ENCODE measurements at places on chromosomes 11 and 22. TPM values are rescaled to one million over a fixed set of nuclear protein-coding genes. Genes with fewer than 3 reads are reported as not detected.

RIN1 gene
- polyA plus RNA-seq = 6.9 TPM

KDELR3 gene
- 8.2 TPM for polyA plus RNA-seq

MS4A4A gene
- 155 TPM for polyA plus RNA-seq

ZFTA gene
- 4.6 TPM for polyA plus RNA-seq

MYRF gene
- 11.9 TPM for polyA plus RNA-seq

RTN4RL2 gene
- 1.8 TPM for polyA plus RNA-seq

KCNJ5 gene
- polyA plus RNA-seq = 2.0 TPM

SYT7 gene
- polyA plus RNA-seq = 10.6 TPM

PLA2G3 gene
- polyA plus RNA-seq = 5.7 TPM

MPPED2 gene
- polyA plus RNA-seq = 0.11 TPM

BAIAP2L2 gene
- polyA plus RNA-seq = 1.0 TPM

CRYBA4 gene
- polyA plus RNA-seq = 0.06 TPM

MFNG gene
- polyA plus RNA-seq = 46.7 TPM

POTEH gene
- not detected for polyA plus RNA-seq

DRD2 gene
- 0.08 TPM for polyA plus RNA-seq

BET1L gene
- 30.1 TPM for polyA plus RNA-seq

SGSM1 gene
- polyA plus RNA-seq = 1.9 TPM

HEPN1 gene
- polyA plus RNA-seq = not detected

PDGFB gene
- polyA plus RNA-seq = 9.8 TPM

API5 gene
- 26.6 TPM for polyA plus RNA-seq

RGL4 gene
- 37.0 TPM for polyA plus RNA-seq

CABP7 gene
- 0.12 TPM for polyA plus RNA-seq
